ACHN (cell line): ENCODE measurements at places on chromosomes 16 and 17.
A peak's percentile ranks its signal among the peaks of the same experiment; 100 is the strongest.

- peak; percentile 11 for DNase-seq
These were observed 33.8 kb upstream of the CLEC18A start for GRCh38 chr16:69917311-69917710.

DNA sequence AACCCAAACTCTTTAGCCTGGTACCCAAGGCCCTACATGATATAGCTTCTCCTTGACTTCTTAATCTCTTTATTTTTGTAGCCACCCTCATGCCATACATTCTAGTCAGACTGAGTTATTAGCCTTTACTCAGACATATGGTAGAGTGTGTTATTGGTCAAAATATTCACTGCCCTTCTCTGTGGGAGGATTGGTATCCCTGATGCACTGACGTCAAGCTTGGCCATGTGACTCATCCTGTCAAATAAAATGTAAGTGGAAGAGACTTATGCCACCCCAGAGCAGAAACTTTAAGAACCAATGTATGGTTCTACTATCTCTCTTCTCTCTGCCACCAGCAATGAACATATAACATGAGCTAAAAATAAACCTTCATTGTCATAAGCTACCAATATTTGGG lies 12.2 kb upstream of the BEAN1 start:
- DNase-seq = no peak

DNA sequence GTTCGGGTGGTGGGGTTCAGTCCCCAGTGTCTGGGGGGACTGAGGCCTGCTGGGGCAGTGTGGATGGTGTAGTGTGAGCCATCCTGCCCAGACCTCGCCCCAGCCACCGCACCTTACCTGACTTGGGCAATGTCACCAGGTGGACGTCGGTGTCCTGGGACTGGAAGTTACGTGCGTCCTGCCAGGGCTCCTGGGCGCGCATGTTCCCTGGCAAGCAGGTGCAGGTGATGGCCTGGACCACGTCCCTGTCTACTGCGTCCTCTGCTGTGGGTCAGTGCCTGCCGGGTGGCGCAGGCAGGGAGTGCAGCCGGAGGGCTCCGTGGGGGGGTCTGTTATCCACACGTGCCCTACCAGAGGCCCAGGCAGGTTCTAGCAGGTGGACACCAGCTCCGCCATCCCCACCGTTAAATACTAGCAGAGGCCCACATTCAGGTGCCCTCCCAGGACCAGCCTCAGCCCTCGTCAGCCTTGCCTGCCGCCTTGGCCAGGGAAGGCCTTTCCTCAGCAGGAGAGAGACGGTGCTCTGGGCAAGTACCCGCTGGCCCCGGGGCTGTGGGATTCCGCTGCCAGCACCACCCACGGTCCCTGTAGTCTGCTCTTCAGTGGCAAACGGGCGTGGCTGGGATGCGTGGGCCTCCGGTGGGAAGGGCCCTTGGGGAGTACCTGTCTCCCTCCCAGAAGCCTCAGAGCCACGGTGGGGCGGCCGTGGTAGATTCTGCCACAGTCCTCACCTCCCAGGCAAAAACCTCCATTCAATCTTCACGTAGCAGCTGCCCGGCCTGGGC lies 8.1 kb upstream of the DPEP1 start:
- DNase-seq = no peak

GRCh38 chr17:67520252-67520906 lies 143.3 kb downstream of the PITPNC1 start:
- no peak for DNase-seq

GRCh38 chr16:2960183-2961010 lies 3.7 kb upstream of the KREMEN2 start:
- DNase-seq = no peak

DNA sequence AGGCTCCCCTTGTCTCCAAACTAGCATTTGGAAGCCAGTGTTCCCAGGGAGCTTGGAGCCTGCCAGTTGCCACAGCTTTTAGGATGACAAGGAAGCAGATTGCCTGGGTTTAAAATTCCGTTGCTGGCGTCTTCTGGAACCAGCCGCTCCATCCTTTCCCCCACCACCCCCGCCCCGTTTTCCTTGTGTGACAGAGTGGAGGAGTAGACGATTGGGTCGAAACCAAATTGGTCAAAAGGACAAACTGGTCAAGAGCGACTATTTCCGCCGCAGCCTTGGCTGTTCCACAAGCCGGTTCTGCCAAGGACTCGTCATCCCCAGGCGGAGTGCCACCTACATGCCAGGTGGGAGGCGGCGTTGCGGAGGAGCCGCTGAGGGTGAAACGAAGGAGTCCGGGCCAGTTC lies 91.1 kb downstream of the RPA1 start:
- no peak for DNase-seq

GRCh38 chr17:9225305-9226101 lies 204.2 kb downstream of the NTN1 start:
- DNase-seq = no peak

DNA sequence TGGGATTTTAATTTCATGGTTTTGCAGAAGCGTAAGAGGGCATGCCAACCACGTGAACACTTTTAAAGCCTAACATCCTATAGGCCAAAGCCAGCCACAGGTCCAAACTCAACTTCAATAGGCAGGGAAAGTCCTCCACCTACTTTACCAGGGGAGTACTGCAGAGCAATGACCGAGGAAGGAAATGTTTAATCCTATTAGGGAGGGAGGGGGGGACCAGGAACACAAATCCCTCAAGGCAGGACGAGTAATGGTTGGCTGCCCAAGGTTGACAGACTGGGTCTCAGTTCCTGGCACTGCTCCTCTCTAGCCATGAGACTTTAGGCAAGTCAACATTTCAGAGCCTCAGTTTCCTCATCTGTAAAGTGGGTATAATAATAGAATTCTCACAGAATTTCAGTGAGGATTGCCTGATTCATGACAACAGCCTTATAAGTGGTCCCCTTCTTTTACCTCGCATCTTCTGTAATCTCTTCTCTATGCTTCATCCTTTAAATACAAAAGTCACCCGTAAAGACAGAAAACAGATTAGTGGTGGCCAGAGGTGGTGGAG lies 315.8 kb downstream of the HAPSTR1 start:
- peak; percentile 16 for DNase-seq

GRCh38 chr16:7990626-7991260 lies 599.6 kb downstream of the TMEM114 start:
- no peak for DNase-seq

DNA sequence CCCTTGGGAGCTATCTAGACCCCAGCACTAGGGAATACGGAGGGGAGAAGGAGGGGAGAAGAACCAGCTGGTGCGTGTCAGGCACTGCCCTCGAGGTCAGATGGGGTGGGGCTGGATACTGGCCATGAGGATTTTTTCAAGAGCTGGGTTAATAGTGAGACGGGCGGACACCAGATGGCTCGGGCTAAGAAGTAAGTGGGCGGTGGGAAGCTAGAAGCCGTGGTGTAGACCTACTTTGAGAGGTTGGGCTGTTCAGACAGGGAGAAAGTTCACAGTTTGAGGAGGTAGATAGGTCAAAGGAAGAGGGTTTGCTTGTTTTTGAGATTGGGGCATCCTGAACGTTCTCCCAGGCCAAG lies 303.8 kb downstream of the SEC14L1 start:
- no peak for DNase-seq
